ENCODE measurements at places on chromosomes 2 and 18.

DNA sequence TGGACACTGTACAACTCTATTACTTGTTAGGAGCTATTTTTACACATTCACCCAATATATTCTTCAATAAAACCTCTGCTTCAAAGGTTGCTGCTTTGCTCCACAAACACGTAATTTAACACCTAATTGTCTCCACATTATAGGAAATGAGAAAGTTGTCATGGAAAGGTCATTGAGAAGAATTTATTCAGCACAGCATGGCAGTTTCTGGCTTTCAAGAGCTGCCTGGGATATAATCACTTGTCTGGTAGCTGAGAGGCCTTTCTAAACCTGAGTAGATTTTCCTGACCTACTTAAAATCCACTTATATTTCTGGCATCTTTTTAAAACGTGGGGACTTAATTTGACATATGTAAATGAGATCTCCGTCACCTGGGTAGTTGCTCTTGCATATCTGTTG is 216.1 kb downstream of the ZNF804A start:
- DNase-seq, result no peak

GRCh38 chr2:241809383-241810306 is 652 bp downstream of the NEU4 start:
- no peak for DNase-seq

- DNase-seq, result no peak
Observed at GRCh38 chr2:82730811-82731210, 1728.3 kb downstream of the SUCLG1 start.

- DNase-seq, result no peak
Observed at GRCh38 chr2:154846842-154847241, 148.3 kb downstream of the KCNJ3 start.

GRCh38 chr2:190722061-190722759 is 73.3 kb downstream of the NAB1 start:
- DNase-seq, result no peak

- DNase-seq, result no peak
Observed at GRCh38 chr2:109721626-109722025, 72.5 kb upstream of the RGPD5 start.

DNA sequence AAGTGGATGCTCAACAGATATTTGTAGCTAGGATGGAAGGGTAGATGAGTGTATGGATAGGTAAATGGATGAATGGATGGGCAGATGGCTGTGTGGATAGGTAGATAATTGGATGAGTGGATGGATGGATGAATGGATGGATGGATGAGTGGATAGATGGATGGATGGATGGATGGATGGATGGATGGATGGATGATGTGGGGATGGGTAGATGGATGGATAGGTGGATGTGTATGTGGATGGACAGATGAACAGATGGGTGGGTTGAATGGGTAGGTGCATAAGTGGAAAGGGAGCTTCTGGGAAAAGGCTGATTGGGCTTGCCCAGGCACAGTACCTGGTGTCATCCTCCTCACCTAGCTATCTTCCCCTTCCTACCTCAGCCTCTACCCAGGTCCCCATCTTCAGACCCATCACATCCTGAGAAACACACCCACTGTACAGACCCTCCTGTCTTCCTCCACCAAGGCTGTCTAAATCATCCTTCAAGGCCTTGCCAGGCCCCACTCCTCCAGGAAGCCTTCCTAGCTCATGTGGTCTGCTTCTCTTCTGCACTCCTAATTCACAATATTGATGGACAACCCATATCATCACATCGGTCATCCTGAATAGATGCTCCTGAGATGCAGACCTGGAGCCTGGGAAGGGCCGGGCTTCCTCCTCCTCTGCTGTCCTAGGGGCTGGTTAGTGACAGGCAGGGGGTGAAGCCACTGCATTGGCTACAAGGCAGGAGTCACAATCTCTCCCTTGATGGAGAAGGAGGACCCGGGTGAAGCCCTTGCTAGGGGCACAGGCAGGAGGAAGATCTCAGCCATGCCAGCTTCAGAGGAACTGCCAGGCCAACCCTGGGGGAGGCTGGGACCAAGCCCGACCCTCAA is 49.4 kb downstream of the SMAD7 start:
- no peak for DNase-seq

DNA sequence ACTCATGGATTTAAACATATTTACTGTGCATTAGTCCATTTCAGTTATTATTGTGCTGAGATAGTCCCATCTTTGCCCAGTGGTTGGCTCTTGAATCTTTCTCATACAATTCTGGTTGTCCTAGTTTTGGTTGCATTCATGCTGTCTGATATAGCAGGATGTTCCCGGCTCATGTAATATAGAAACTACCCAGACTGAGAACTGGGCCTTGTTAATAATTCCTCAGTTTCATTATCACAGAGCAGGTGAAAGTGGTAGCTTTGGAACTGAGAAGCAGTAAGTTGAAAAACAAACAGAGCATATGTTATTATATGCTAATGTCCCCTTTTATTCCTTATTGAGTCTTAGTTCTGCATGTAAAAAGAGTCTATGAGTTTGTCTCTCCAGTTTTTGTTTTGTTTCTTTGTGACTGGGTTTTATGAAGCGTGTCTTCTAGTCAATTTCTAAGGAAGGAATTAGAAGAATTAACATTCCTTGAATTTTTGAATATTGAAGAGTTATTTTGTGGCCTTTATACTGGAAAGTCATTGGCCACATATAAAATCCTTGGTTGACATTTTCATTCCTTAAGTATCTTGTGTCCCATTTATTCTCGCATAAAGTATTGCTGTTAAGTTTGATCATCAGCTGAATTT is 43.3 kb downstream of the EIF5B start:
- DNase-seq, result no peak

GRCh38 chr2:152584301-152584700 is 133.0 kb downstream of the PRPF40A start:
- DNase-seq, result peak; percentile 69

DNA sequence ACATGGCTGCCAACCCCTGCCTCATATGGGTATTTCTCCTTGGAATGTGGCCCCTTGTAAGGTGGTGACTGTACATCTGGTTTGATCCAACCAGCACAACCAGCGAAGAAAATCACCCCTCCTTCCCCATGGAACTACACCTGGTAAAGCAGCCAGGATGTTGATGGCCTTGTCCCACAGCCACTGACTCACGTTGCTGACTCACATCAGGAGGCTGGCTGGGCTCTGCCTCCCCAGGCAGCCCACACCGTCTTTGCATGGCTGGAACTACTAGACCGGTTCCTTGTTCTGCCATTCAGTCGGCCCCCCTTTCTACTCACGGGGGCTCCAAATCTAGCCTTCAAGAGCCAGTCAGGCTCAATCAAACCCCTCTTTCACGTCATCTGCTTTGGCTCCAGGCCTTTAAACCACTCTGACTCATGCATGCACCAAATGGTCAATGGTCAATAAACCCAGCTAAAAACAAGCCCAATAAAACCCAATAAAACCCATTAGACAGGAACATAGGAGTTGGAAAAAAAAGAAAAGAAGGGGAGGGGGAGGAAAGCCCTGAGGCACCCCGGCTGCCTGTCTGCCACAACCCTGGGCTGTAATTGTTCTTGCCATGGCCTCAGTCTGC is 114.8 kb downstream of the PLB1 start:
- DNase-seq, result peak; percentile 46

DNA sequence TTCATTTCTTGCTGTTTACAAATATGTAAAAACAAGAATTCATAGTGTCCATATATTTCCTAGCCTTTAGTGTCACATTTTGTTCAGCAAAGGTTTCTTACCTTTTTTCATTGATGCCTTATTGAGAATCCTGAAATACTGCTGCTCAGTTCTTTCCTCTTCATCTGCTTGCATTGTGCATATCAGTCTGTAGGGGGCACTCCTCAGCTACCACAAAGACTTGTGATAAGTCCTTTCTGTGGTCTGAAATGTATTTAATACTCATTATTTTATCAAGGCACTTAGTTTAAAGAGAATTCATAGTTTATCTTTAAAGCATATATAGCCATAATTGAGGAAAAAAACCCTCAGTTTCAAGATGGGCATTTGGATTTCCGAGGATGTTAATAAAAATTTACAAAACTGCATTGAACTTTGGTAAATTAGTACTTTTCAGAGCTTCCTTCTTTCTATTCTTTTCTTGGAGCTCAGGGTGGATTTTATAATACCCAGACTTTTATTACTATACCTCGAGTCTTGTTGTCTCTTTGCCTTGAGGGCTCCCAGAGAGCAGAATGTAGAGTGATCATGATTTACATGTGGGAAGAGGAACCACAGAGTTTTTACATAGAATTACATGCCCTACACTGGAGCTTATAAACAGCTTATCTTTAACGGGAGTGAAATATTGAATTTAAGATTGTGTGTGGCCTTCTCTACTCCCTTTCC is 570.1 kb downstream of the PLCL1 start:
- peak; percentile 53 for DNase-seq

DNA sequence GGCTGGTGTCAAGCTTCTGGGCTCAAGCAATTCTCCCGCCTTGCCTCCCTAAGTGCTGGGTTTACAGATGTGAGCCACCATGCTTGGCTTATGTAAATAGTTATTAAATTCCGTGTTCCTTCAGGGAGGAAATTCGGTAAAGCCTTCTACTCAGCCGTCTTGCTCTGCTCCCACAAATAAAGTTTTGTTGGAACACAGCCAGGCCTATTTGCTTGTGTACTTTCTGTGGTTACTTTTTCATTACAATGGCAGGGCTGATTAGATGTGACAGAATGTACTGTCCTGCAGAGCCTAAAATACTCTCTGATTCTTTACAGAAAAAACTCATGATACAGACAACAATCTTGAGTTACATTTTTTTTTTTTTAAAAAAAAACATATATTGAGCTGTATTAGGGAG is 68.8 kb upstream of the TACR1 start:
- no peak for DNase-seq

GRCh38 chr2:174078275-174078674 is 113.1 kb upstream of the SP3 start:
- peak; percentile 38 for DNase-seq
